ENCODE measurements at places on chromosomes 3 and 15.

- no peak for DNase-seq
Observed at GRCh38 chr3:113804661-113805060, 33.9 kb upstream of the GRAMD1C start.

- peak; percentile 13 for DNase-seq
Observed at GRCh38 chr15:73677146-73677607, 7.0 kb upstream of the CD276 start.

DNA sequence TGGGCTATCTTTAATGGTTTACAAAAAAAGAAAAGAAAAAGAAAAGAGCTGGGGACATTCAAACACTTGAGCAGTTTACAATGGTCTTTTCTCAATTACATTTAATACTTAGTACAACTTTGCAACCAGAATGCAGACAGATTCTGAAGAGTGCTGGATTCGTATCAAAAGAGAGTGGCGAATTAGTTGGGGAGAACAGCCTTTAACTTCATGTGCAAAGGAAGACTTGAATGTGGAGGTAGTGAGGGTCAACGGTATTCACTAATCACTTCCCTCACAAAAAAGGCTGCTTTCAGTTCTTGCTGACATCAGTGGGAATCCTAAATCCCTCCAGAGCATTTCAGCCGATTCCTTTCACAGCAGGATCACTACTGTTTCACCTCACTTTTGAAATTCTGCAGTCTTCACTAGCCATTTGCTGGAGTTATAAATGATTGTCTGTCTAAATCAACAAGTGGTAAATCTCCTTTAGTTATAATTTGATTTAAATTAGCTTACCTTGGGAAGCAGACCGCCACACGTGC is 323.0 kb upstream of the SEMA6D start:
- DNase-seq: no peak

- no peak for DNase-seq
Observed at GRCh38 chr3:183394150-183394549, 34.3 kb downstream of the MCF2L2 start.

- no peak for DNase-seq
Observed at GRCh38 chr15:64596701-64597476, 136.5 kb downstream of the ZNF609 start.

DNA sequence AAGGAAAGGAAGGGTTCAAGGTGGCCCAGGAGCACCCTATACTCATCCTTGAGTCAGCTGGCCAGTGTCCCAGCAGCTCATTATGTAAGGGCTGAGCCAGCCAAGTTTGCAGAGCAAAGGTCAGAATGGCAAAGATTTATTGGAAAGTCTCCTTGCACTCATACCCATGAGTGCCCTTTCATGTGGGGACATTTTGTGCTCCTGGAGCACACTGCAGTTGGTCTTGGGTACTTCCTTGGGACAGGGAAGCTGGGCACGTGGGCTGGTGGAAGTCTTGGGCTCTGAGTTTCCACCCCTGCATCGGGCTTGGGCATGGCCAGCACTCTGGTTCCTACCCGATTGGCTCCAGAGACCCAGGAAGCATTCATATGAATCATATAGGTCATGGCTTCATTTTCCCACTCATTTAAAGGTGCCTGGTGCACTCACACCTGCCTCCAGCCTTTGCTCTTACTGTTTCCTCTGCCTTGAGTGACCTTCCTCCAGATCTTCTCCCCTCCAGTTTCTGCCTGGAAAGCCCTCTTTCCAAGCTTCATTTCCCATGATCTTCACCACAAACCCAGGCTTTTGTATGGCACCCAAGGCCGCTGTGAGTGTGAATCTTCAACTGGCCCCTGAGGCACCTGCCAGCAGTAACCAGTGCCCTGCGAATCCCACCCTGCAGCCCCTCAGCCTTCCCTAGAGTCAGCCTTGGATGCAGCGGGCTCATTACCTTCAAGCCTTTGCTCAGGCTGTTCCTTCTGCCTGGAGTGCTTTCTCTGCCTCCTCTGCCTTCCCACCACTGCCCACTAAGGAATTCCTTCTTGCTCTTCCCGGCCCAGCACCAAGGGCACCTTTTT is 10.5 kb upstream of the PRKCD start:
- DNase-seq: no peak

- DNase-seq: no peak
Observed at GRCh38 chr3:115085197-115085865, 61.8 kb downstream of the ZBTB20 start.

DNA sequence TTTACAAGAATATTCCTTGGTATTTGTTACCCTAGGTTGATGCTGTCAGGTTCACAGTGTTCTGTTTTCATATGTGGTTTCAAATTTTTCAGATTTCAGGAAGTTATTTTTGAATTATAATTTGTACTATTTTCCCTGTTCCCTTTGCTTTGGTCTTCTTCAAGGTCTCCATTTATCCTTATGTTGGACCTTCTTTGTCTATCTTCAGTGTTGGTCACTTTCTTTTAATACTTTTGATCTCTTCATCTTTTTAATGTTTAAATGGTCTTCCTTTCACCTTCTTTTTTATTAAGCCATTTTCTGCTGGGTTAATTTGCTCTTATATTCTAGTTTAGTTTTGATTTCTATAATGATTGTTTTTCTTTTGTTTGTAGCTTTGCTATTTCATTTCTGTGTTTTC is 61.3 kb downstream of the KLHL25 start:
- no peak for DNase-seq

DNA sequence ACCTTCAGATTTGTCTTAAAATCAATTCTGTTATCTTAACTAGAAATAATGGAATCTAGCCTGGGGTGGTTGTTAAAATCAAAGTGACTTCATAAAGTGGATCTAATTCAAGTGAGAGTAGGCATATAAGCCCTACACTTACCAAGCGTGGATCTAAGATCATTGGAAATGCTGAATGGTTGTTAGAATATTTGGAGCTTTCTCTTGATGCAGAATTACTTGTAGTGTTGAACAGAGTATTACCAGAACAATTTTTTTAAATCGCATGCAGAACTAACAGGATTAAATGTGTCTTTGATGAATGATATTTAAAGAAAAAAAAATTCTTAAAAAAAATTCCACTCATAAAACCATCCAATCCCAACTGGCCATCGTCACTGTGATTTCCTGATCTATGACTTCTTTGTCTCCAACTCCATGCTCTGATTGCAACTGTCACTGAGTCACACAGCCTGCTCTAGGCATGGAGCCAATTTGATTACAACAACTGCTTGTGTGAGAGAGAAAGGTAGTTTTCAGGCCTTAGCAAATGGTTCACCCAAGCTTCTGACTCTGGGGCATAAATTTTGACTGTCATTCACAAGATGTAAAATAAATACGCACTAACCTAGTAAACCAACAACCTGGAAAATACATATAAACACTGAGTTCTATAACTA is 25.9 kb upstream of the SPRED1 start:
- no peak for DNase-seq

DNA sequence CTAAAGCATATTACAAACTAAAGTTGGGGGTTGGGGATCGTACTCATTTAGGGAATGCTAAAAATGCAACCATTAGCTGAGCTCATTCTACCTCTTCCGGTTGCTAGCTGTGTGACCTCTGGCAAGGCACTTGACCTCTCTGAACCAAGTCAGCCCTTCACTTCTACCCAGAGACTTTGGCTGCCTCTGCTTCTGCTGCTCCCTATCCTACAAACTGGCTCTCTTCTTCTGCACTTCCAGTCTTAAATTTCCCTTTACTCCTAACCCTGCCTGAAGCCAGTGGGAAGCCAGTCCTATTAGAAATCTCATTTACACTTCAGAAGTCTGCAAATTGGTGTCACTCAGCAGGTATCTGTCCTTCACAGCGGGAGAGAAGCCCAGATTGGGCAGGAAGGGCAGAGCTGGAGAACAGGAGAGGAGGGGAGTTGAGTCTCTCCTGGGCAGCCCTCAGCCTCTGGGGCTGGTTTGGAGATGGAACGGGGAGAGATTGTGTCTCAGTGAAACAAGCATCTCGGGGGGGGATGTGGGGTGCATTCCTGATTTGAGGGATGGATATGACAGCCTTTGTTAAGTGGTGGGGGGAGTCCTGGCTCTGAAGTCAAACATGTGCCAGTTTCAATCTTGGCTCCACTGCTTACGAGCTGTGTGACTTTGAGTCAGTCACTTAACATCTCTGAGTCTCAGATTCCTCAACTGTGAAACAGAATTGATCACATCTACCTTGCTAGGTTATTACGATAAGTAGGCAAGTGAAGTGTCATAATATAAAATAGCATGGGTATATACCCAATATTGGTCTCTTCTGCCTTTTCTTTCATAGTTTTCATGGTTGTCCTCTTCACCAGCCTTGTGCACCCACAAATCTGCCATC is 7.8 kb upstream of the AEN start:
- no peak for DNase-seq

- DNase-seq: no peak
Observed at GRCh38 chr3:119261055-119261454, 20.4 kb upstream of the B4GALT4 start.

GRCh38 chr3:179451265-179452175 is at the start of gene GNB4:
TSS of gene GNB4 (minus strand) at chr3:179451470. CDS start at chr3:179426200, 25,270 bp downstream.
- DNase-seq: peak; percentile 1

GRCh38 chr3:16704941-16705340 is 99.7 kb upstream of the DAZL start:
- DNase-seq: no peak

- DNase-seq: no peak
Observed at GRCh38 chr15:64348455-64348854, 7.5 kb downstream of the CSNK1G1 start.

DNA sequence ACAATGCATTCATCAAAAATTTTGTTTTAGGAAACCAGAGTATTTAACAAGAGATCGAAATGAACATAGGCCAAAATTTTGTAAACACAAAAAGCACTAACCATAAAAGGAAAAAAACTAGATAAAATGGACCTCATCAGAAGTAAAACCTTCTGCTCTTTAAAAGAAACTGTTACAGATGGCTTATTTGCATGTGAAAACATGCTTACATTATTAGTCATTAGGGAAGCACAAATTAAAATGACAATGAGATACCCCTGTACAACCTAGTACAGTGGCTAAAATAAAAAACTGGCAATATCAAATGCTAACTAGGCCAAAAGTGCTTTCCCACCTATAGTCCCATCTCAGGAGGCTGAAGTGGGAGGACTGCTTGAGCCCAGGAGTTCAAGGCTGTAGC is 19.3 kb downstream of the UBR1 start:
- DNase-seq: no peak

- DNase-seq: no peak
Observed at GRCh38 chr15:69843900-69844304, 253.8 kb downstream of the TLE3 start.
